ENCODE measurements at places on chromosomes 16 and 17.

GRCh38 chr17:47745037-47745380 is 12.0 kb downstream of the TBX21 start:
- no peak for DNase-seq

DNA sequence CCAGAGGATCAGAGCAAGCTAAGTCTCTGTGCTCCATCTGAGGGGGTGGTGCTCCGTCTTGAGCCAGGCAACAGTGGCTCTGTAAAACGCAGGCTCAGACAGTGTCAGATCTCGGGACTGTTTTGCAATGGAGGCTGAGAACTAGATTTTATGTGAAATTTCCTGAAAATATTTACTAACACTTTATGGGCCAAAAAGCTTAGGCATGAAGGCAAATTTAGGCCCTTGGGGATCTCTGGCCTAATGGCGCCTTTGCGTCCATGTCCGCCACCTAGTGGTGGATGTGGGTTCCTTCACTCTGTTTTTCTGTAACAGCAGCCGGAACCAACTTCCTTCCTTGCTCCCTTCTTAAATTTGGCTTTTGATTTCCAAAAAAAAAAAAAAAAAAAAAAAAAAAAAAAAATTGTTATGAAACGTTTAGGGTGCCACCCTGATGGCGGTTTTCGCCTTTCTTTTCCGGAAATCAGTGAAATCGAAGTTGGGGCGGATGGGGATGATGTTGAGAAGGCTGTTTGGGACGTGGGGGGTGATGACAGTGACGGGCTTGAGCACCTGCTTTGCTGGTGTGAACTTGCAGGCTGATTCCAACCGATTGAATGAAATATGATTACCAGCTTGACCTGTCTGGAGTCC is 14.0 kb upstream of the ELAC2 start:
- peak; percentile 66 for DNase-seq

DNA sequence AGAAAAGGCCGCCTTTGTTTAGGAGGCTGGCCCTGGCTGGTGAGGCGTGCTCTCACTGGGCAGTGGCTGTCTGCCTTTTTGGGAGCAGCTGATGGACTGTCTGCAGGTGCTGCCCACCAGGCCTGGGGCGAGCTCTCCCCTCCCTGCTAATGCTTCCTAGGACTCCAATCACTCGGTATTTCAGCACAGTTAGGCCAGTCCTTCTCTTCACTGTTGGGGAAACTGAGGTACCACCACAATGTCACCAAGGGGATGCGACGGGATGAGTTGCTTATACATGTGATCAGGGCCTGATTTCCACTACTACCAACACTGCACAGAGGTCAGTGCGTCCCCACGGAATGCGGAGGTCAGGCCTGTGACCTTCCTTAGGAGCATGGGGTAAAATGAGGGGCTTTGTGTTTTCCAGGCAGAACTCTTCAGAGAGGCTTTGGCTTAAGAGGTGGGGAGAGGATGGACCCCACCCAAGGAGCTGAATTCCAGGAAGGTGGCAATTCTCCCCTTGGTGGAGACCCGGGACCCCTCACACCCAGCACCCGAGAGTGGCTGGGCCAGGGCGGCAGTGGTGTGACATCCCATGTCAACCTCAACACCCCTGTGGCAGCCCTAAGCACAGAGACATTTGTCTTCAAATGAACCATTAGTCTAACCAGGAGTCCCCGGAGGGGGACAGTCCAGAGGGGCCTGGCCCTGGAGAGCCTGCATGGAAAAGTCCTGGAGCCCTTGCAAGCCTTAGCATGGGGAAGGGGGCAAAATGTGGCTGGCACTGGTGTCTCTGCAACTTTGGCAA is 86.4 kb downstream of the N4BP1 start:
- DNase-seq, result no peak

- DNase-seq, result no peak
Measured at GRCh38 chr17:42509409-42509808, 26.6 kb upstream of the NAGLU start.

DNA sequence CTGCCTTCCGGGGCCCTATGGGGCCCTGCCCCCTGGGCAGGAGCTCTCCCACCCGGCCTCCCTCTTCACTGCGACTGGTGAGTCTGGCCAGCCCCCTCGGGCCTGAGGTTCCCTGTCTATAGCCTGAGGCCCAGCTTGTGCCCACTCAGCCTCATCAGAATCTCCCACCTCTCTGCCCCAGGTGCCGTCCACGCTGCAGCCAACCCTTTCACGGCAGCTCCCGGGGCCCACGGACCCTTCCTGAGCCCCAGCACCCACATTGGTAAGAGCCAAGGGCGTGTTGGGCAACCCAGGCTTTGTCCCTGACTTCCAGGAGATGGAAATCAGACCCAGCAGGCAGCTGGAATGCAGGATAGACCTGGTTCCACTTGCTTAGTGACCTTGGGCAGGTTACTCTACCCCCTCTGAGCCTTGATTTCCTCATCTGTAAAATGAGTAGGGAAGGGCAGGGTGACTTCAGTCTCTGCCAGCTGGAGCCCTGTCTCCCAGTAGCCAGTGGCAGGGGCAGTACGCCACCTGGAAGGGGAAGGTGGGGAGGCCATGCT is 9.2 kb downstream of the FBRS start:
- DNase-seq, result no peak

DNA sequence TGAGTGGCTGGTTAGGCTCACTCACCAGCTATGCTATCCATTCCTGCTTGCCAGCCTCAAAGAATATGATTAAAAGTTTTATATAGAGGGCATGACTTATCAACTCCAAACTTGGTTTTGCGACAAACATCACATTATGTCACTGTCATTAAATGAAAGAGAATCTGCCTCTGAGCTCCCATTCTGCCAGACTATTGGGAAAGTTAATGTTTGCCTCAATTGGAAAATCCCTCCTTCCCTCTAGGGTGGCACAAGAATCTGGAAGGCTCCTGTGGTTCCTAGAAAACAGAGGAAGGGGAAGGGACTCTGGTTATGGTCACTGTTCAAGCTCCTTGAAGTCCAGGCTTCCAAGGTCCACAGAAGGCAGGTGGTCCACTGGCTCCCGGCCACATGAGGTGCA is 50.5 kb upstream of the TEX2 start:
- DNase-seq, result no peak

- no peak for DNase-seq
Measured at GRCh38 chr16:17557480-17557879, 86.7 kb upstream of the XYLT1 start.

DNA sequence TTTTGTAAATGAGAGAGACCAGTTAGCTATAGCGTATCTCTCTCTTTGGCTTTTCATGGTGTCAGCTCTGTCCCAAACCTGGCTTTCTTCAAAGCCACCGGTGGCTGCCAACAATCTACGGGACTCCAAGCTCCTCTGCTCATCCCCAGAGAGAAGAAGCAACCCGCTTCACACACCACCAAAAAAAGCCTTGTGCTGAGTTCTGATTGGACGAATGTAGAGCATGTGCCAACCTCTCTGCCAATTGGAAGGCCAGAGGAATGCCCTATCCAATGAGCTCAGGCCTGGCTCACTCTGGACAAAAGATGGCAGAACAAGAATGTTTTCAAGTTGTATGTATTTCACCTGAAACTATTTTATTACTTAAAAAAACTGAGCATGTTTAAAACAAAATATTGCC is 202.4 kb downstream of the C16orf95 start:
- DNase-seq, result no peak

DNA sequence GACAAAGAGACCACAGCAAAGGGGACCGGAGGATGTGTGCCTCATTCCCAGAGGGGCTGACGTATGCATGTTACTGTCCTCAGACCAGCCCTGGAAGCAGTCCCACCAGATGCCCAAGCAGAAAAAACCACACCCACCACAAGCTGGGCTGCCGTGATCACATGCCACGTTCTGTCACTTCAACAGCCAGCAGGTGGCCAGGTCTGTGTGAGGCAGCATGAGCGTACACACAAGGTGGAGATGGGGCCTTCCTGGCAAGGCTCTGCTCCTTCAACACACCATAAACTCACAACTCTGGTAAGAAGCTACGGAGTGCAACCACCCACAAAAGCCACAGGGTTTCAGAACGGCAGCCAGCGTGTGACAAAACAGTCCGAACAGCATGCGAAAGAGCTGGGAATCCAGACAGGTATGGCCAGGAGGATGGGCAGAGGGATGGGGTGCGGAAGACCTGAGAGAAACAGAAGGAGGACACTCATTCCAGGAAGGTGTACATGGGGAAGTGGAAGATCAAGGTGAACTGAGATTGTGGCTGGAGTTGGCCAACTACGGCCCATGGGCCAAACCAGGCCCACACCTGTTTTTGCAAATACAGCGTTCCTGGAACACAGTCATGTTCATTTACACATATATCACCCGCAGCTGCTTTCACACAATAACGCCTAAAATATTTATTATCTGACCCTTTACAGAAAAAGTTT is 27.9 kb downstream of the MBTPS1 start:
- no peak for DNase-seq

DNA sequence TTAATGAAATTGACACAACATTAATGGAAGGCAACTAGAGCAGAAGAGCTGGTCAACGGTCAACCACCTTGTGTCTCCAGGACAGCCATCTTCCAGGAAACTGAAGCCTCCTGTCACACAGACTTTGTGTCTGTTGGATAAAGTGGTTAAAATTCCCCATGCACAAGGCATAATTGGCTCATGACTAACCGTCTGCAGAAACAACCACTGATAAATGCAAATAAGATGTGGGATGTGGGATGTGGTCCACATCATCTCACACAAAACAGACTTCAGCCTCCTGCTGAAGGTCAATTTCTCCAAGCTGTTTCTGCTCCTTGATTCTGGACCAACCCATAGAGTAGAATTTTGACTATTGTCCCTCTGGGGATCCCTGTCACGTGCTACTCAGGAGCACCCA is 26.9 kb upstream of the XYLT1 start:
- DNase-seq, result no peak

DNA sequence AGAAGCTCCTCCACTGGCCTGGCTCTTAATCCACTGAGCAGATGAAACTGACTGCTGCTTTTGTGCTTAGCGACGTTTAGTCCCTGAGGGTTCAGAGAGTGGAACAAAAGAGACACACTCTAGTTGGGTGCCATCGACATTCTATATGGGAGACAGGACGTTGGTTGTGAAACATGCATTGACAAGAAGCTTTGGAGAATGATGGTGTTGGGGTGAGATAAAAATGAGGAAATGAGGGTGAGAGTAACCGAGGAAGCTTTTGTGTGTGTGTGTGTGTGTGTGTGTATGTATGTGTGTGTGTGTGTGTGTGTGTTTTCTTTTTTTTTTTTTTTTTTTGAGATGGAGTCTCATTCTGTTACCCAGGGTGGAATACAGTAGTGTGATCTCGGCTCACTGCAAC is 89.5 kb downstream of the ABCC1 start:
- DNase-seq, result no peak

- DNase-seq, result peak; percentile 87
Measured at GRCh38 chr17:5419959-5420653, at the start of gene RPAIN. Gene RPAIN (plus strand): TSS chr17:5420182. CDS start chr17:5420211, 29 bp downstream.

GRCh38 chr16:88347656-88348376 is 34.9 kb upstream of the ZNF469 start:
- DNase-seq, result no peak

DNA sequence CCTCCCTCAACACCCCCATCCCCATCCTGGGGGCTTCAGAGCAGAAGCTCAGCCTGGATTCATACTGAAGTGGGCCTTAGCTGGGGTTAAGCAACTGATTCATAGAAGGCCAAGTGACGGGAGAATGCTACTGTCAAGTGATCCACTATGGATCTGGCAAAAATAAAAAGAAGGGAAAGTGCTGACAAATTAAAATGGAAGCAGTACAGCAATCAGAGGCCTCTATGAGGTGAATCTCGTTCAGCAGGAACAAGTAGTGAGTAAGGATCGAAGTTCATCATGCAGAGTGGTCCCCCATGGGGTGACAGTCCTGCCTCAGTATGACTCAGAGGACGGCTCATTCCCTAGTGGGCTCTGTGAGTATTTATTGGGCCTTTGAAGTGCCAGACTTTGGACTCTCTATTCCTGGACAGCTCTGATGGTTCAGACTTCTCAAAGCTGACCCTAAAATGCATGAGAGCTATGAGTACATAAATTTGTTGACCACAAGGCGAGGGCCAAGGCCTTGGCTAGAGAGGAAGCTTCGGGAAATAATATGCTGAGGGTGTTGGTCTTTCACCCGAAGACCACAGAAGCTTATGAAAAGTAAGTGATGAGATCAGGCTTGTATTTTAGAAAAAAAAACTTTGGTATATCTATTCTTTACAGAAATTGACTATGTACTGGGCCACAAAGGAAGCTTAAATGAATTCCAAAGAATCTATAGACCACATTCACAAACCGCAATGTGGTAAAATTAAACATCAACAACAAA is 5.3 kb upstream of the NSMCE1 start:
- no peak for DNase-seq

DNA sequence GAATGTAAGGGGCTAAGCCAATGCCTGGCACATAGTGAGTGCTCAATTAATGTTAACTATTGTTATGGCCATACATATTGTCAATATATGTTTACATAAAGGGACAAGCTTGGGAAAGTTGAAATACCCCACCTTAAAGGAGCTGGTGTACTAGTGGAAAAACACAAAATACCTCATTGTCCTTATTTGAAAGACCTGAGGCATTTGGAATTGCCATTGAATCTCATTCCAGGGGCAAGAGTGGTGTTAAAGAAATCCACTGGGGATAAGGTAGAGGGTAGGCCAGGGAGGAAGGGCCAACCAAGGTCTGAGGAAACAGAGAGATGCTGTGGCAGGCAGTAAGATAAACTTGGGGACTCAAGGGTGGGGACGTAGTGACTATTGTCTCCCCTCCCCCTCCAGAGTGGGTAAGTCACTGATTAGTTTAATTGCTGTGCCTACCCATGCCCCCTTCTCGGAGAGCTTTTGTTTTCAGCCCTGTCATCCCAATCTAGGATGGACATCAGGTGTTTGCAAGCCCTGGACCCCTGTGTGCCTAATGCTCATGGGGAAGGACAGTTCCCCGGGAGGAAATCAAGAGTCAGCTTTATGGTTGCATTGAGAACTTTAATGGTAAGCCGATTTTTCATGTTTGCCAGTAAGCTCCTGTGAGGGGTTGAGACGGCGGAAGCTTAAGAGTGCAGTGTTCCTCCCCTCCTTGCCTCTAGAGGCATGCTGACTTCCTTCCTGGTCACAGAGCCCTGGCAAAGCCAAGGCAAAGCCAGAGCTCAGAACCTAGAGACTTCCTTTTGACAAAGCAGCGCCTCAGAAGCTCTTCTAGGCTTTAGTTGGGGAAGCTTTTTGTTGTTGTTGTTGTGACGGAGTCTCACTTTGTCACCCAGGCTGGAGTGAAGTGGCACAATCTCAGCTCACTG is 2.5 kb upstream of the HEATR9 start:
- DNase-seq, result peak; percentile 48

DNA sequence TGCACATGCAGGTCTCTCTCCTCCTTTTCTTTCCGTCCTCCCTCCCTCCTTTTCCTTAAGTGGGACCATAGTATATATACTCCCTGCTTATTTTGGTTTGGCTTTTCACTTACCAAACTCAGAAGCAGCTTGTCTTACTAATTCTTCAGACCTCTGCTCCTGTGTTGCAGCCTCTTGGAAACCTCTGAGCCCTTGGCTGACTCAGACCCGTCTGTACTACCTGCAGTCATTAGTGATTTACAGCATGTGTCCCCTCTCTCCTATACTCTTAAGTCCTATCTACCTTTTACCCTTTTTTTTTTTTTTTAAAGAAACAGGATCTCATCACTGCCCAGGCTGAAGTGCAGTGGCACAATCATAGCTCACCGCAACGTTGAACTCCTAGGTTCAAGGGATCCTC is 207.0 kb downstream of the STX8 start:
- DNase-seq, result no peak

Data from iPS-NIHi11 (cell line).